ENCODE measurements at places on chromosomes 12 and 14.

- DNase-seq = no peak
Observed at GRCh38 chr12:64566122-64566521, 44.2 kb upstream of the RASSF3 start.

DNA sequence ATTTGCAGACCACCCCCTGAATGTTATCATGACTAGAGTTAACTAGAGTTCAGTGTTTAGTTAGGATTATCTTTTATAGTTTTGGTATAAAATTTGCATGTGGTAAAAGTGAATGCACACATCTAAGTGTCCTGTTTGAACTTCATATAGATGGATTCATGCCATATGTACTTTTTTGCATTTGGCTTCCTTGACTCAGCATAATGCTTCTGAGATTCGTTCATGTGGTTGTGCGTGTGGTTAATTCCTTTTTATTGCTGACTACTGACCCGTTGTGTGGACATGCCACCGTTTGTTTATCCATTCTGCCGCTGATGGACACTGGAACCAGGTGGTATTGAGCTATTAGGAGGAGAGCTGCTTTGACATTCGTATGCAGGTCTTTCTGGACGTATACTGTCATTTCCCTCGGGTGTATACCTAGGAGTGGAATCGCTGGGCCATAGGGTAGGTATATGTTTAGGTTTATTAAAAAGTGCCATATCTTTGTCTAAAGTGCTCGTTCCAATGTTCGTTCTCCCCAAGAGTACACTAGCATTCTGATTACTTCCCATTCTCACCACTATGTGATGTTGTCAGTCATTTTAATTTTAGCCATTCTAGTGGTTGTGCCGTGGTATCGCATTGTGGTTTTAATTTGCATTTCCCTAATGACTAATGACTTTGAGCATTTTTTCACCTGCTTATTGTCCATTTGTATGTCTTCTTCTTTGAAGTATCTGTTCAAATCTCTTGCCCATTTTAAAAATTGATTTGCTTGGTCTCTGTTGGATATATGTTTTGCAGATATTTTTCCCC is 37.7 kb downstream of the RIN3 start:
- DNase-seq = no peak

DNA sequence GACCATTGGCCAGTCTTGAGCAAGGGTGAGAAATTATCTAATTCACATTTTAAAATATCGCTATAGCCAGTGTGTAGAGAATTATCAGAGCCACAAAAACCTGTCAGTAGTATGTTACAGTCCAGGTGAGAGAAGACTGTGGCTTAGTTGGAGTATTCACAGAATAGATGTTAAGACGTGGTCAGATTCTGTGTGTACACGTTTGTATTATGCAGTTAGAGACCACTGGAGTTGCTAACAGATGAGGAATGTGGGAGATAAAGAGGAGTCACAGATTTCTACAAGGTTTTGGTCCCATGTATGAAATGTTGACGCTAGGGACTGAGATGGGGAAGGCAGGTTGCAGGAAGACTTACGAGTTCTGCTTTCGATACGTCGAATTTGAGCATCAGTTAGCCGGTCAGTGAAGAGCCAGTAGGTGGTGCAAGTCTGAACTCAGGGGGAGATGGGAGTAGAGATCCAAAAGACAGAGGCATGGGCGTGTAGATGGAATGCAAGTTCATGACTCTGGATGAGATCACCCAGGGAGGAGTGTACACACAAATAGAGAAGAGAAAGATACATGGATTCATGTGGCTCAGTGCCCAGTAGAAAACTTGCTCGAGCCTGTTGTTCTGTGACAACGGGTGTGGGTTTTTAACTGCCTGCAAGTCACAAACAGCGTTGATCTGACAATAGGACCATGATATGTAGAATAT is 114.8 kb upstream of the FLRT2 start:
- no peak for DNase-seq

DNA sequence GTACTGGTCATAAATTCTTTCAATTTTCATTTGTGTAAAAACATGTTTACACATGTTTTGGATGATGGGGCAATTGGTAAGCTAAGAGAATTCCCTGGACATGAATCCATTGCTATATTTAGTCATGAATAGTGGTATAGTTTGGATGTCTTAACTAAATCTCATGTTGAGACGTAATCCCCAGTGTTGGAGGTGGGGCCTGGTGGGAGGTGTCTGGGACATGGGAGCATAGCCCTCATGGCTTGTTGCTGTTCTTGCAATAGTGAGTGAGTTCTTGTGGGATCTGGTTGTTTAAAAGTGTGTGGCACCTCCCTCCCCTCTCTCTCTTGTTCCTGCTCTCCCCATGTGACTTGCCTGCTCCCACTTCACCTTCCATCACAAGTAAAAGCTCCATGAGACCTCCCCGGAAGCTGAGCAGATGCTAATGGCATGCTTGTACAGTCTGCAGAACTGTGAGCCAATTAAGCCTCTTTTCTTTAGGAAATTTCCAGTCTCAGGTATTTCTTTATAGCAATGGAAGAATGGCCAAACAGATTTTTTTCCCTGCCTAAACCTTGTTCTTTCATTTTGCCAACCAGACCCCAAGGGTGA is 33.6 kb downstream of the CTSG start:
- DNase-seq = no peak

All from T-cell (primary cell).